Thyroid gland (tissue), 4 donors: ENCODE measurements at places on chromosomes 3 and 15.

GRCh38 chr3:58388550-58389091, 45.0 kb downstream of the PDHB start:
- no peak for DNase-seq

DNA sequence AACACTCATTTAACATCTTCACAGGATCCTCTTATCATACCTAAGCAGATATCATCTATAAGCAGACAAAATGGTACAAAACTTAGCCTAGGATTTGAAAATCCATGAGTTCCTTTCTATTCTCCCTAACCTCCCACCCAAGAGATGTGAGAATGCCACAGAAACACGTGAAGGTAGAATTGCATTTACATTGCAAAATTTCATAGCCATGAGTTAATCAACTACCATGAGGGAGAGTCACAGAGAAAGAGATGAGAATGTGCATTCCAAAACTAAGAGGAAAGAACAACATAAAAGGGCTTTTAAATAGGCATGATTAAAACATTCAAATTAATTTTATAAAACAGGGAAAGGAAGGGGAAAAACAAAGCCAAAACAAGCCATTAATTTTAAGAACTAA, 806.2 kb downstream of the NTRK3 start:
- DNase-seq = no peak

DNA sequence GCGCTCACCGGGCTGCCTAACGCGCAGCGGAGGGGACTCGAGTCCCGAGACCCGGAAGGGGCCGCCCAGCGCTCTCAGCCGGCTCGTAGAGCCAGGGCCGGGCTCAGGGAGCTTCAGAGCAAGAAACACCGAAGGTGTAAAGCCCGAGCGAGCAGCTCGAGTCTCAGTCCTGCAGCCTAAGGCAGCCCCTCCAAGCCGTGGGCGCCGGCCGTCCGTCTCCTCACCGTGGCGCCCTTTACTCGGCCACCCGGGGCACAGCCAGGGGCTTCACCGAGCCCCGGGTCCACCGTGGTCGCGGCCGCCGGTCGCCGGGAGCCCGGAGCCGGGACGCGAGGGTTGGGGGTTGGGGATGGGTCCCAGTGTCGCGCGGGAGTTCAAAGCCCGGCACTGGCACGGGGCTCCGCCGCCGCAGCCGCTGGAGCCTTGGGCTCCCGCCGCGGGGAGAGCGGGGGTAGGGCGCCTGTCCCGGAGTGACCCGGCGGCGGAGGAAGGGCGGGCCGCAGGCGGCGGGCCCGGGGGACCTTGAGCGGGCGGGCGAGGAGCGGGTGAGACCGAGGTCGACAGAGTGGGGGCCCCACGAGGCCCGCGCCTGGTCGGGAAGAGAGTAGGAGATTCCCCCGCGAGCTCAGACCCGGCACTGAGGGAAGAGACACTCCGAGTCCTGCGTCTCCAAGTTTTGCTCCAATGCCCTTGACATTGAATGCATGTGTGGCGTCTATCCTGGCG, 26.9 kb upstream of the THRB start:
- peak; percentile 76 for DNase-seq

GRCh38 chr3:99700631-99701268, 62.4 kb downstream of the COL8A1 start:
- DNase-seq = no peak

DNA sequence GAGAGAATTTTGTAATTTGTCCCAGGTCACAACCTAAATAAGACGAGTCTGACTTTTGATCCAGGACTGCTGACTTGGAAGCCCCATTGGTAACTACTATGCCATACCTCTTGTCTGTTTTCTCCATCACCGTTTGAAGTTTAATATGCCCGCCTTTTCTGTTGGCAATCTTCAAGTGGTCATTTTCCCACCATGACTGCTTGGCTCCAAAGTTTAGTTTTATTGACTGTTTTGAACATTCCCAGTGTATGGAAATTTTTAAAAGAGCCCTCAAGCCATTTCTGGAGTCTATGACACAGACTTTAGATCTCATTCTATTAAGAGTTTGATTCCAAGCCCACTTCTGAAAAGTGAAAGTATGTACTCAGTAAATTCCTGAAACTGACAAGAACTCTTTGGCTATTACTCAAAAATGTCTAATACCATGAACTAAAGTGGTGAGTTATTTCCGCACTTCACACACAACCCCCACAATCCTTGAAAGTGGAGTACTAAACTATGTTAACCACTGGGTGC, 136.7 kb upstream of the ADAMTS9 start:
- DNase-seq = peak; percentile 29

DNA sequence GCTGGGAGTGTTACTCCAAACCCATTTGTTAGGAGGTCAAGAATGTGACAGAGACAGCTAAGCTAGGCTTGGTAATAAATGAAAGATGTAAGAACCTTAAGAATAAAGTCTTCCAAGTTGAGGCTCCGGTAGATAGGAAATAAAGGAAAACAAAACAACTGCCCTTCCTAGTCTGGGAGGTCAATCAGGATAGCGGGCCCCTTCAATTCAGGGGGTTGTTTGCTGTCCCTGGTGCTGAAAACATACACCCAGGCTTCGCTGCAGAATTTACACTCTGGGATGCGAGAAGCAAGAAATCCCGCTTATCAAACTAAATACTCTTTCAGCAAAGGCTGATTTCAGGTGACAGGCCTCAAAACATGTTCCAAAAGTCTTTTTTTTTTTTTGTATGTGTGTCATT, 393.4 kb downstream of the NTRK3 start:
- DNase-seq = no peak

DNA sequence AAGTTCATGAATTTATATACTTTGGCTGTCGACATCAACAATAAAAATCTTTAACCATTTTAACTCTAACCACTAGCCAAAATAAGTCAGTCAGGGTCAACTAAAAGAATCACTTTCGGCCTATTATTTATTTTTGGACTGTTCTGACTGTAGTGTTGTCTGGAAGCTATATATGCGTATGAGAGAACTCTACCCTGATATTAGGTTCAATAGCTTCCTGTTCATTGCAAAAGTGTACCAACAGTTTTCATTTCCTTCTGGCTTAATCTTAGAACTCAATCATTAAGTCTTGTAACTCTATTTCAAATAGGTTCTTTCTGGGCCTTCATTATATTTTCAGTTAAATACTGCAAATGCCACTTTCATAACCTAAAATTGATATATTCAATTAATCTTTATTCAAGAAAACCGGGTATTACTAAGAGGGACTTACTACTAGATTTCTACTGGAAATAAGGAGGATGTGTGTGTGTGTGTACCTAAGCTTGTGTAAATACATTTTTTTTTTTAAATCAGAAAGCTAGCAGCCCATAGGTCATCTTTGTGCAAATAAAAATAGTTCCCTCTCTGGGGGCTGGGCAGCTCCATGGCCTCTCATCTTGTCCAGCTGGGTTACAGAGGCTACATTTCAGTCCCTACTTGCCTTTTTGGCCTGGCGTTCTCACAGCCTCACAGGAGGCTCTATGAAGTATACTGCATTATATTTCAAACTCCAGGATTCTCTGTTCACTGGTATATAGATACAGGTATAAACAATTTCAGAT, 5.8 kb downstream of the SERPINI2 start:
- no peak for DNase-seq

GRCh38 chr15:88258093-88258641, 1.6 kb upstream of the NTRK3 start:
- DNase-seq = peak; percentile 85

- DNase-seq = no peak
Measured at GRCh38 chr3:122758877-122759560, 34.6 kb downstream of the HSPBAP1 start.

DNA sequence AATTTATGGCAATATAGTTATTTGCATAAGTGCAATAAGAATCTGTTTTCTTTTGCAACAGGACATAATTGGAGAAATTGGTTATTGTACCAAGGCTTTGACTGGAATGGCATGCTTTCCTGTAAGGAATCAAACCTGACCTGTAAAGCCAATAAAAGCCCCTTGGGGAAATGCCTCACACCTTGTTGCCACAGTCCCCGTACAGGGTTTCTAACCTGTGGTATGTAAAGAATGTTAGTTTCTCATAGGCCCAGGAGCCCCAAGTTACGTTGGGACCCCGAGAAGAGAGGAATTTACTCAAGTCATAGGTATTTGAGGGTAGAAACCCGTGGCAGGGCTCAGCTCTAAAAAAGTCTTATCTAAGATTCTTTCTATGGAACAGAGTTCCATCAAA, 441.4 kb downstream of the IGSF11 start:
- no peak for DNase-seq

DNA sequence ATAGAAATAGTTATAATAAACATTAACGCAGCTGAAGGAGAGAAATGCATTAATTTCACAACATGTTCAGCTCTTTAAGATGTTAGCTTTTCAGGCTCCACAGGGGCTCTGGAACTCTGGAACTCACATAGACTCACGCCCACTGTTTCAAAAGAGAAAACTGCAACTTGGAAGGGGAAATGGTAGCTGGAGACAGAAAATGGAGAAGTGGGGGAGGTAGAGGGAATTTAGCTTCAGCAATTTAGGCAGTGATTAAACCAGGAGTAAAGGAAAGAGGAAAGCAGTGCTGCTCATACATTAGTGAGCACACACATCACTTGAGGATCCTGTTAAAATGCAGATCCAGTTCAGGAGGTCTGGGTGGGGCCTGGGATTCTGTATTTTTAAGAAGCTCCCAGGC, 274.8 kb upstream of the TRIM42 start:
- no peak for DNase-seq

GRCh38 chr3:55620351-55621025, 133.4 kb upstream of the WNT5A start:
- no peak for DNase-seq

DNA sequence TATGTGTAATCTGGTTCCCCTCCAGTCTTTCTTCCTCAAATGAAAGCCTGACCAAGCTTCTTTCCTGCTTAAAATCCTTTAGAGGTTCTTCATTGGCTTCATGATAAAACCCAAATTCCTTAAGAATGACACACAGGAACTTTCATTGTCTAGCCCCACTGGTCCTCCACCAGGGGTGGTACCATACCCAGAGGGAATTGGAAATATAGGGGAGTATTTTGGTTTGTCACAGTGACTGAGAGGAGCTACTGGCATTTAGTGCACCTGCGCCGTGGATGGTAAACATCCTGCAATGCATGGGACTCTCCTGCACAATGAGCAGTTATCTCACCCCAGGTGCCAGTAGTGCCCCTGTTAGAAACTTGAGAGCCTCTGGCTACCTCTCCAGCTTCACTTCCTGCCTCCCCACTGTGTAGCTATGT, 10.8 kb downstream of the ZWILCH start:
- DNase-seq = no peak

GRCh38 chr3:23691357-23691895, 114.3 kb upstream of the UBE2E1 start:
- DNase-seq = no peak

DNA sequence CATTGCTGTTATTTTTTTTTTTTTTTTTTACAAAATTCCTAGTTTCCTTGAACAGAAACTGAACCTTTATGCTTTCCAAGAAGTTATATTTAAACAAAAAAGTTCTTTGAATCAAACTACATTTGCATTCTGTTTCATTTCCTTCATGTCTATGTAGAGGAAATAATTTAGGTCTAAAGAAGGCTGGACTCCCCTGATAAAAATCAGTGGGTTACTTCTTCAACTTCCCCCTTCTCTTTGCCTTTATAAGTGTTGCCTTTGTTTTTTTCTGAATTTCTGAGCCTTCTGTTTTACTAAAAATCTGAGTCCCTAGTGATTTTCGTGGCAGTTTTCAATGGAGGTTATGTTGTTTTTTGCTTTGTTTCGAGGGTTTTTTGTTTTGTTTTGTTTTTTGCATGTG, 152.8 kb downstream of the CHDH start:
- no peak for DNase-seq

- no peak for DNase-seq
Measured at GRCh38 chr3:5232570-5232969, 45.1 kb downstream of the EDEM1 start.

GRCh38 chr3:175386630-175387029, 527.5 kb downstream of the NAALADL2 start:
- DNase-seq = no peak

DNA sequence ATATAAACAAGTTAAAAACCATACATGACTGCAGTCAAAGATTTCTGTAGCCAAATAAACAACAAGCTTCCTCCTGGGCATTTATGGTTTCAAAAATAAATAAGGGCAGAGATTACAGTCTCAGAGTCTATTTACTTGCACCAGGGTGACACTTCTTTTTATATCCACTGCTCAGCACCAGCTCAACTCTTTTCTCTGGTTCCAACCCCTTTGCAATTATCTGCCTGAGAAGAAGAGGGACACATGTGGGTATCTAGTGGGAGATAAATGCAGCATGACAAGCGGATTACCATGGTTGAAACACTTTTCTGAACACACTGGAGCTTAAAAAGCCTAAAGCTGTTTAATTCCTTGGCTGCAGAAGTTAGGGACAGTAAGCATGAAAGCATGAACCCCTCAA, 311.5 kb downstream of the CNTN3 start:
- no peak for DNase-seq

DNA sequence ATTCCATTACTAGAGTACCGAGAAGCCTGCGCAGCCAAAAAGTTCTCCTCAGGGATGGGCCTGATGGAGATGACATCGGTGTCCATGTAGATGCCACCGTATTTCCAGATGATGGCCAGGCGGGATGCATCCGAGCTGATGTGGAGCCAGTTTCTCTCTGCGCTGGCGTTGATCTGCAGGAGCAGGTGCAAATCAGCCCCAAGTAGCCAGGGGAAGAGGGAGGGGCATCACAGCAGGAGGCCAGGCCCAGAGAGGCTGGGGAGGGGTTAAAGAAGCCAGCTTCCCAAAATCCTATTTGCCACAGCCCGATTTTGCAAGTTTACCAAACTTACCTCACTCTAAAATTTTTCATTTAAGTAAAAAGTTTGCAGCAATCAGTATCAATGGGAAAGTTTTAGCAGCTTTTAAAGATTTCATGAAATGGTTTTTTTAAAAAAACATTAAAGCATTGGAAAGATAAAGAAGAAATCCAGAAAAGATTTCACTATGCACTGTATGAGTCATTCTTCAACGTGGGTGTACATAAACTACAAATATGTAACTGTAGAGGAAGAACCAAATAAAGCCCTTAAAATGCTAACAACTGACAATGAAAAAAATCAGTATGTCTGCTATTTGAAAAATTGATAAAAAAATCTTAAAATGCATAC, 7.4 kb downstream of the A4GNT start:
- no peak for DNase-seq

DNA sequence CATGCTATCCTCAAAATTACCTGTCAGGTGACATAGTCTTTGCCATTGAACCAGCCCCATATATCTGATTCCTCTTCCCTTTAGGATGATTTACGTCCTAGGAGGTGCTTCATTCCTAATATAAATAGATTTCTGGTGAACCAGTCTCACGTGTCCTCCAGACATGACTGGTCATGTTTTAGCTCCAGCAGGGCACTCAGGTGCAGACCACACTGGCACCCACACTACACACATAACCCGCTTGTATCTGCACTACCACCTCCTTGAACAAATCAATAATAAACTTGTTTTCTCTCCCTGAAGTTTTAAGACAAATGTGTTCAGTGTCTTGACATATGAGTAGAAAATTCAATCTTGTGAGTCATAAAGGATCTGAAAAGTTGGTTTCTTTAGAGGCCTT, 155.5 kb downstream of the GOLIM4 start:
- no peak for DNase-seq

- no peak for DNase-seq
Measured at GRCh38 chr15:28015855-28016254, 83.3 kb downstream of the OCA2 start.
